ENCODE measurements at places on chromosomes 7 and 10. TPM values are rescaled to one million over a fixed set of nuclear protein-coding genes. Genes with fewer than 3 reads are reported as not detected.
A peak's percentile ranks its signal among the peaks of the same experiment; 100 is the strongest.

The CDK14 gene
- 39.1 TPM for total RNA-seq

The ABCA13 gene
- 3.6 TPM for total RNA-seq

The RGS10 gene
- 24.5 TPM for total RNA-seq

The ACADSB gene
- total RNA-seq: 8.5 TPM

DNA sequence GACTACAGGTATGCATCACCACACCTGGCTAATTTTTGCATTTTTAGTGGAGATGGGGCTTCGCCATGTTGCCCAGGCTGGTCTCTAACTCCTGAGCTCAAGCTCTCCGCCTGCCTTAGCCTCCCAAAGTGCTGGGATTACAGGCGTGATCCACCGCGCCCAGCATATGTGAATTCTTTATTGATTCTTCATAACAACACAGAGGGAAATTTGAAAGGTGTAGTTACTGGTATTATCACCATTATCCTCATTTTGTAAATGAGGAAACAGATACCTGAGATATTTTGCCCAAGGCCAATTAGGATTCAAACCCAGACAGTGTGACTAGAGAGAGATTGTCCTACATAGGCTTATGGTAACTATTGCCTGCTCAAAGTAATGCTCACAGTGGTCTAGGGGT is 22.6 kb downstream of the TCF7L2 start:
- no peaks in the 10 kb centered on the region for H3K4me1 ChIP-seq
- H3K27ac ChIP-seq: no peak overlapping the region
- no peak for DNase-seq
- H3K27me3 ChIP-seq: no peaks in the 10 kb centered on the region
- no peak overlapping the region for H3K4me3 ChIP-seq
- peaks cover 11% of the 10 kb centered on the region for H3K36me3 ChIP-seq

GRCh38 chr10:78408671-78409472 is 375.2 kb downstream of the RPS24 start:
- no peak overlapping the region for H3K4me3 ChIP-seq
- H3K27me3 ChIP-seq: peaks cover 16% of the 10 kb centered on the region
- H3K36me3 ChIP-seq: no peaks in the 10 kb centered on the region
- H3K27ac ChIP-seq: no peak overlapping the region
- DNase-seq: no peak
- H3K4me1 ChIP-seq: peaks cover 6% of the 10 kb centered on the region

DNA sequence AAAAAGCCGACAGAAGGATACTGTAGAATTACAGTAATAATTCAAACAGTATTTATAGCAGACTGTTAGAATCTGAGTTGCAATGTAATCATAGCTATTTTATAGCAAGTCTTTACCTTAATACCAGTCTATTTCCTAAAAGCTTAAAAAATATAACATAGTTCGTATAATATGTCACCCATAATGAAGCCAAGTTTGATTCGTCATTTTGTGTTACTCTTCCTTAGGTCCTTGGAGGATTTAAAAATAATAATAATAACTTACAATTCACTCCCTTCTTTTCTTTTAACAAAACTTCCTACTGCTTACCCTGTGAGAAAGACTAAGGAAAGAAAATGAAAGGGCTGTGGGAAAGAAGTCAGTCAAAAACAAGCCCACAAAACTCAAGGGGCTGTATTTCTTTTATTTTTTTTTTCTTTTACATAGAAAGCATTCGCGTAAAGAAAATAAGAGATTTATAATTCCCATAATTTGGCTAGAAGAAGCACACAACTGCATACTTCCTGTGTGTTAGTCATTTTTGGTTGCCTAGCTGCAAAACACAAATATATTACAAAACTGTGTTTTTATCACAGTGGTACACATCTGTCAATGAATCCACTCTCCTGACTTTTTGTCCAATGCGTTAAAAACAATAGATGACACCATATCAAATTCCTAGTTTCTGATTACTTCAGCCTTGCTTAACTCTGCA is 187.2 kb upstream of the CELF2 start:
- H3K4me1 ChIP-seq: peaks cover 34% of the 10 kb centered on the region
- DNase-seq: peak; percentile 14
- peak overlapping the region; percentile 99 for H3K27ac ChIP-seq
- H3K36me3 ChIP-seq: no peaks in the 10 kb centered on the region
- peak overlapping the region; percentile 23 for H3K4me3 ChIP-seq

GRCh38 chr10:49123981-49124950 is 8.9 kb upstream of the VSTM4 start:
- H3K36me3 ChIP-seq: no peaks in the 10 kb centered on the region
- H3K27ac ChIP-seq: no peak overlapping the region
- peaks cover 16% of the 10 kb centered on the region for H3K27me3 ChIP-seq
- no peaks in the 10 kb centered on the region for H3K4me1 ChIP-seq
- DNase-seq: no peak

GRCh38 chr7:123929655-123930054 is 4.6 kb downstream of the SPAM1 start:
- no peaks in the 10 kb centered on the region for H3K27me3 ChIP-seq
- H3K27ac ChIP-seq: no peak overlapping the region
- no peaks in the 10 kb centered on the region for H3K36me3 ChIP-seq
- DNase-seq: no peak
- H3K4me3 ChIP-seq: no peak overlapping the region

DNA sequence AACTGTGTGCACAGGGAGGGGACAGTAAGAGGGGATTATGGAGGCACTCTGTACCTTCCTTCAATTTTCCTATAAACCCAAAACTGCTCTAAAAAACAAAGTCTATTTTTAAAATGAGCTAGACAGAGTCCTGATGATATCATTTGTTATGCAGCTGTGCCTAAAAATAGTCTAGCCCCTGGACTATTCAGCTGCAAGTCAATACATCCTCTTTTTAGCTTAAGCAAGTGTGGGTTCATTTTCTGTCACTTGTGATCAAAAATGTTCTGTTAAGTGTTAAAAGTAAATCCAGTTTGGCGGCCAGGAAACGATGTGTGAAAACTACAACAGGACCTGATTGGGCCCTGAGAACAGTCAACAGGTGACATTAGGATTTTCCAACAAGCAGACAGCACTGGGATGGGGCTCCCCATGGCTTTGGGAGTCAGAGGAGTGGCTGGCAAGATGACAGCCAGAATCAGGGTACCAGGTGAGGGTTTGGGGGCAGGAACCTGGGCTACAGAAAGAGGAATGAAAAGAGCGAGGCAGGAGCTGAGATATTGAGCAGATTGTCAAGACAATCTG is 33.9 kb downstream of the FAM107B start:
- no peak overlapping the region for H3K4me3 ChIP-seq
- H3K36me3 ChIP-seq: no peaks in the 10 kb centered on the region
- H3K27me3 ChIP-seq: no peaks in the 10 kb centered on the region
- peaks cover 7% of the 10 kb centered on the region for H3K4me1 ChIP-seq

GRCh38 chr10:98921316-98921715 is 314.3 kb downstream of the HPSE2 start:
- no peak overlapping the region for H3K27ac ChIP-seq
- no peak for DNase-seq
- H3K4me1 ChIP-seq: no peaks in the 10 kb centered on the region
- no peaks in the 10 kb centered on the region for H3K36me3 ChIP-seq
- no peak overlapping the region for H3K4me3 ChIP-seq

- peaks cover 23% of the 10 kb centered on the region for H3K27me3 ChIP-seq
- H3K36me3 ChIP-seq: no peaks in the 10 kb centered on the region
- no peak for DNase-seq
- no peaks in the 10 kb centered on the region for H3K4me1 ChIP-seq
- no peak overlapping the region for H3K4me3 ChIP-seq
Observed at GRCh38 chr10:3006093-3006492, 61.3 kb upstream of the PFKP start.

DNA sequence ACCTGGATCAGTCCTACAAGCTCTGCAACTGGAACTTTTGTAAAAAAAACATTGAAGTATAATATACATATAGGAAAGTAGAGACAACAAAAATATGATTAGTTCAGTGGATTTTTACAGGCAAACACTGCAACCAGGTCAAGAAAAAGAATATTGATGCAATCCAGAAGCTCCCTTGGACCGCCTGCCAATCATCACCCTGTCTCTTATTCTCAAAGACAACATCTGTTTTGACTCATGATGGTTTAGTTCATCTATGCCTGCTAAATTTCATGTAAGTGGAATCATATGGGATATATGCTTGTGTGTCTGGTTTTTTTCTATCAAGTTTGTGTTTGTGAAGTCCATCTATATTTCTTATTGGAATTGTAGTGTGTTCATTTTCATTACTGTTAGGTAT is 7.7 kb upstream of the HYCC1 start:
- H3K4me1 ChIP-seq: peaks cover 20% of the 10 kb centered on the region
- no peak overlapping the region for H3K4me3 ChIP-seq
- DNase-seq: no peak
- H3K36me3 ChIP-seq: no peaks in the 10 kb centered on the region
- peak overlapping the region; percentile 79 for H3K27ac ChIP-seq

DNA sequence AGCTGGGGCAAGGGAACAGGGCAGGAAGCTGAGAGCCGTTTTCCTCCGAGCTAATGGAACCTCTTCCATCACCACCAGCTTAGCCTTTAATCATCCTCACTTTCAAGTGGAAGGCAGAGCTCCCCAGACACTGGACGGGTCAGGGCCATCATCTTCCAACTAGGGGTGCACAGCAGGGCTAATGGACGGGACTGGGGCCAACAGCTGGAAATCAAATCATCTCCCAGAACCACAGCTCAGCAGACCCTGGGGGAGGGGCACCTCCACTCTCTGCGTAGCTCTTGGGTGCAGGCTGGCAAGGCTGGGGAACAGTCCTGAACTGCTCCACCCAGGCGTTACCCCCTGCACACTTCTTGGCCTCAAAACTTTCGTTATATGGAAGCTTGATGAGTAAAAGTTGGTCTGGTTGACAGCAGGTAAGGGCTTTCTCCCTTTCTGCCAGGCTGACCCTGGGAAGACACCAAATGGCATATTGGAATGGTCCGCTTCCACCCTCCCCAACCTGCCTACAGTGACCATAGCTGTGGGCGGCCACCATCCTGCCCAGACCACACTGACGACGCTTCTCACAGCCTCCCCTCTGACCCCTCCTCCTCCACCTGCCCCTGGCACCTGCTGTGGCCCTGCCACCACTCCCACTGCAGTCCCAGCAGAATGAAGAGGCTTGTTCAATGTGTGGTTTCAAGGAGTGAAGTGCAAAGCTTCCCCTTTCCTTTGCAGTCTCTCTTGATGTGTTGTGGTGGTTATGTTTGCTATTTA is 51.7 kb upstream of the RET start:
- no peak for DNase-seq
- H3K4me3 ChIP-seq: no peak overlapping the region
- H3K4me1 ChIP-seq: no peaks in the 10 kb centered on the region
- no peak overlapping the region for H3K27ac ChIP-seq
- no peaks in the 10 kb centered on the region for H3K36me3 ChIP-seq

DNA sequence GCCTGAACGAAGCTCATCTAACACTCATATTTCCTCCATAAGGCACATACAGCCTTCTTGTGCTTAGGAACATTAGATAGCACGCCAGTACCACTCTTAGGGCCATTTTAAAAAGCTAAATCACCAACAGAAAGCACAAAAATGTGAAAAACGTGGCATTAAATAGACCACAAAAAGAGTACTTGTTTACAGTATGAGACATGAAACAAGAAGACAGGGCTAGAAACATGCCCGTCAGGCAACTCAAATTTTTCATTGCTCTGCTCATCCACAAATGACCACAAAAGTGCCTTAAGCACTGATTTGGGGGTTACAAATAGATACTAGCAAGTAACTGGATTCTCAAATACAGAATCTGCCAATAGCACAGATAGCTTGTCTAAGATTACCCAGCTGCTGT is 67.8 kb downstream of the ELMO1 start:
- no peaks in the 10 kb centered on the region for H3K27me3 ChIP-seq
- no peak for DNase-seq
- H3K4me3 ChIP-seq: no peak overlapping the region
- no peaks in the 10 kb centered on the region for H3K4me1 ChIP-seq
- H3K27ac ChIP-seq: no peak overlapping the region

GRCh38 chr7:121103579-121103978 is 115.1 kb downstream of the CPED1 start:
- no peak for DNase-seq
- H3K27me3 ChIP-seq: no peaks in the 10 kb centered on the region
- peaks cover 7% of the 10 kb centered on the region for H3K36me3 ChIP-seq
- H3K4me1 ChIP-seq: peaks cover 2% of the 10 kb centered on the region

- H3K4me3 ChIP-seq: no peak overlapping the region
- H3K27me3 ChIP-seq: no peaks in the 10 kb centered on the region
- H3K36me3 ChIP-seq: no peaks in the 10 kb centered on the region
- H3K4me1 ChIP-seq: no peaks in the 10 kb centered on the region
- no peak overlapping the region for H3K27ac ChIP-seq
Observed at GRCh38 chr10:15652117-15652516, 67.6 kb downstream of the ITGA8 start.

DNA sequence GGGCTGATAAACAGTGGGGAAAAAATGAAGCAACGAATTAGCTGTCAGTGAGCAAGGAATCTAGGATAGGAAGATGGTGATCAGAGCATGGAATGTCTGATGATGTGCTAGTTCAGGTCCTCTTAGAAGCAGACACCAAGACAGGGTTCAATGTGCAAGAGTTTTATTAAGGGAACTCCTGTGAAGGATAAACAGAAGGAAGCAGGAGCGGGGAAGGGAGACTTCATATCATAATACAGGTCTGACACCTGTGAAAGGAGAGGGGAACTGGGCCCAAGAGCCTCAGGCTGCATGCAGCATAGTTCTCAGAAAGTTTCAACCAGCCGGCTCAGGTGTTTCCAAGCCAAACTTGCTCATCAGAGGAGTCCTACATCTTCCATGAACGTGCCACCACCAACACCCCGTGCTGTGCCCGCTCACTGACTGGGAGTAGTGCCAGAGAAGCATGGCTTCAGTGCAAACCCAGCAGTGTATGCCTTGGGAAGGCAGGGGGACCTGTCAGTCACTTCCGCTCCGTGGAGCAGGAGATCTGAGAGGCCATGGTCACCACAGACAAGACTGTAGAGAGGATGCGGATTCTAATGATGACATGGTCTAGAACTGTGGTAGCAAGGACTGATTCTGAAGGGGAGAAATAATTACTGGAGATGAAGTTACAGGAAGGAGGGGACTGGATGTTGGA is 45.8 kb downstream of the ZNF800 start:
- peaks cover 6% of the 10 kb centered on the region for H3K36me3 ChIP-seq
- no peaks in the 10 kb centered on the region for H3K4me1 ChIP-seq
- H3K4me3 ChIP-seq: no peak overlapping the region
- no peak for DNase-seq
- H3K27me3 ChIP-seq: no peaks in the 10 kb centered on the region

DNA sequence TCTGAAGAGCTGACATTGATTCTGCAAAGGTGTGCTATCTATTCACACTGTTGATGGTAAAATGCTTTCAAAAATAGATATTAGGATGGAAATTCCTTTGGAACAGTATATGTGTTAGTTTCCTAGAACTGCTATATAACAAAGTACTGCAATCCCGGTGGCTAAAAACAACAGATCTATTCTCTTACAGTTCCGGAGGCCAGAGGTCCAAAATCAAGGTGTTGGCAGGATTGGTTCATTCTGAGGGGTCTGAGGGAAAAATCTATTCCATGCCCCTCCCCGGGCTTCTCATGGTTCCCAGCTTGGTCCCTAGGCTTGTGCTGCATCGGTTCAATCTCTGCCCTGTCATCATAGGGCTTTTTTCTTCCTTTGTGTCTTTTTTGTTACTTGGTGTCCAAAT is 79.9 kb downstream of the ADD3 start:
- H3K4me3 ChIP-seq: no peak overlapping the region
- DNase-seq: peak; percentile 15
- peaks cover 11% of the 10 kb centered on the region for H3K4me1 ChIP-seq
- H3K27me3 ChIP-seq: no peaks in the 10 kb centered on the region

GRCh38 chr10:15232279-15232678 is 63.8 kb upstream of the NMT2 start:
- no peaks in the 10 kb centered on the region for H3K27me3 ChIP-seq
- DNase-seq: no peak
- no peaks in the 10 kb centered on the region for H3K36me3 ChIP-seq

- no peak overlapping the region for H3K27ac ChIP-seq
- no peaks in the 10 kb centered on the region for H3K27me3 ChIP-seq
- no peaks in the 10 kb centered on the region for H3K4me1 ChIP-seq
- H3K4me3 ChIP-seq: no peak overlapping the region
- H3K36me3 ChIP-seq: no peaks in the 10 kb centered on the region
- no peak for DNase-seq
Observed at GRCh38 chr10:4902571-4903011, 60.6 kb upstream of the AKR1C1 start.

All from osteoblast (primary cell).